Stimulated activated CD4-positive, alpha-beta T cell treated with anti-CD3 and anti-CD28 coated beads, Interleukin-15, amount 100 ng/mL, for 24 hours (primary cell): ENCODE measurements at places on chromosomes 3 and 15.

GRCh38 chr3:123412076-123412475, 36.8 kb downstream of the ADCY5 start:
- DNase-seq = no peak

GRCh38 chr3:162684260-162684659, 1187.7 kb downstream of the OTOL1 start:
- DNase-seq = no peak

DNA sequence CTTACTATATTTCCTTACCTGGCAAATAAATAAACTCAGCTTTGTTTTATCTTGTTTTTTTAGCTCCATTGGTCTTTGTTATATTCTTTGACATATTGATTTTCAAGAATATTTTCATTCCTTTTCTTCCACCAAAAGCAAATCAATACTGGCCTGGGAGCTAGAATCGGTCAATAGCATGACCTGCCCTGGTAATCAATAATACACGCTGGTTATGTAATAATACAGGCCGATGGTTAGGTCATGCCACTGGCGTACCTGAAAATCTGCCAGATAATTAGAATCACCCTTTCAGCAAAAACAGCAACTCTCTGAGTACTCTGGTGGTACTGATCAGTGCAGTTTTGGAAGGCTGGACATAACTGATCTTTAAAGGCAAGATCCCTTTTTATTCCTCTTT, 39.9 kb downstream of the PEAK1 start:
- DNase-seq = no peak

- DNase-seq = peak; percentile 61
These were observed 12.8 kb downstream of the IQGAP1 start for GRCh38 chr15:90400759-90401314.

DNA sequence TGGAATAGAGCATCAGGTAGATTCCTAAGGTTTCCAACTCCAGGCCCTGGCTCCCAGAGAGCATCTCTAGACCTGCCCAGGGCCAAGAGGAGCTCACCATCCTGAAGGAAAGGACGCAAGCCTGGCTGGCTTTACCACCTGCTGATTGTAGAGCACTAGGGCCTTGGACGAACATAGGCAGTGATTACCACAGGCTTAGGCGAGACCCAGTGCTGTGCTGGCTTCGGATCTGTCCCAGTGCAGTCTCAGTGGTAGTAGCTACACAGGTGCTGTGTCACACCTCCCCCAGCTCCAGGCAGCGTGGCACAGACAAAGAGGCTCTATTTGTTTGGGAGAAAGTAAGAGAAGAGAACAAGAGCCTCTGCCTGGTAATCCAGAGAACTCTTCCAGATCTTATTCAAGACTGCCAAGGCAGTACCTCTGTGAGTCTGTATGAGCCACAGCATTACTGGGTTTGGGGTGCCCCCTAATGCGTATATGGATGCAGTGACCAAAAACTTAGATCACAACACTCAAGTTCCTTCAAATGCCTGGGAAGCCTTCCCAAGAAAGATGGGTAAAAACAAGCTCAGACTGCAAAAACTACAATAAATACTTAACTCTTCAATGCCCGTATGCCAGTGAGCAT, 25.4 kb downstream of the ISG20 start:
- peak; percentile 42 for DNase-seq

DNA sequence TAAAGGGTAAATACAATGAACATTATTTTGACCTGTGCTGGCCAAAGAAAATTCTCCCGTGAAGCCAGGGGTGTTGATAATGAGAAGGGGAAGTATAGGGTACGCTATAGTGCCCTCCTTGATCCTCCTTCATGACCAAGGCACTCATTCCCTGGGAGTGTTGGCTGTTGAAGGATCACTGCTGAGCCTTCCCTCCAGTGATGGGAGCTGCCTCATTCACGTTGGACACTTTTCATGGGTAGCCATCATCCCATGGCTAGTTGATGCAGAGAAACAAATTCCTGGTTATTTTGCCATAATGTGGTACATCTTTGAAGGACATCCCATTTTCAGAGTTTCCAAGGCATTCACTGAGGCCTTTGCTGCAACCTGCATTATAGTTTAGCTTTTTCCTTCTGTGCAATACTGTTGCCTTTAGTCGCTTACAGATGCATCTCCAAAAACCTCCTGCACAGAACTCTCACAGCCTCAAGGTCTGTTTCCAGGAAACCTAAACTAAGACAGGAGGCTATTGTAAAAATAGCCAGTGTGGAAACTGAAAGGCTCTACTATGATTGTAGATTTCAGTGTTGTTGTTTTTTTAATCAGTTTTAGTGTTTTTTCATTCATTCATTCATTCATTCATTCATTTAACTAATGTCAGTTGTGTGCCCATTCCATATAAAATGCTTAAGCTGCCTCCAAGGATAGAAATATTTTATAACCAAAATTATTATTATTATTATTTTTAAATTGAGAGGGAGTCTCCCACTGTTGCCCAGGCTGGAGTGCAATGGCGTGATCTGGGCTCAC, 40.8 kb downstream of the TGFBR2 start:
- DNase-seq = no peak

DNA sequence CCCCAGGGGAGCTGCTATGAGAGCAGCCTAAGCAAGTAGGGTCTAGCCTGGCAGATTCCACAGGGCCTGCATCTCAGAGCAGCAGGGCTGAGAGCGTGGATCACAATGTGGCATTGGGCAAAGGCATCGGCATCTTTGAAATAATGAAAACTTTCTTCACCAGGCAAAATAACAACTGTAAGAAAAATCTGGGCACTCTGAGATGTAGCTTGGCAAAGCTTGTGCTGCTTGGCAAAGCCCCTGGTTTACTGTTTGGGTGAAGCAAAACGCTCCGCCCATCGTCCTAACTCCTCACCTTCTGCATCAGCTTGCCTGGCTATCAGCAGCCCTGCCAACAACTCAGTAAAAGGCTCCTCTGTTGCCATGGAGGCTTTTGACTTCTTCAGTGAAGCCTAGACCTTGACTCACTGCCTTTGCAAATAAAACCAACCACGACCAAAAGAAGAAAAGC, 212.8 kb upstream of the EIF1B start:
- DNase-seq = no peak

DNA sequence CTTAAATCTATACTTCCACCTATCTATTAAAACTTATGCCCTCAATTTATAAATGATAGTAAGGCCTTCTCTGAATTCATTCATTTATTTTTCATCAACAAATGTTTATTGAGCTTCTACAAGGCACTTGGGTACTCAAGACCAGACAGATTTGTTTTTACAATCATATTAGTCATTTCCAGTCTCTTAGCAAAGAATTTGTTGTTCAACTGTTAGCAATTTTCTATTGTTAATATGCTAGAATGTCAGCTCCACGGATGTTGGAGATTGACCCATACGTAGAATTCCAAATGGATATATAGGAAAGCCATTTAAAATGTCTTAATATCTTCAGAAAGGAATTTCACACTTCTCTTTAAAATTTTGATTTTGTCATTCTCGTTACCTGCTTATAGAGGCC, 36.7 kb downstream of the ZBTB38 start:
- no peak for DNase-seq

DNA sequence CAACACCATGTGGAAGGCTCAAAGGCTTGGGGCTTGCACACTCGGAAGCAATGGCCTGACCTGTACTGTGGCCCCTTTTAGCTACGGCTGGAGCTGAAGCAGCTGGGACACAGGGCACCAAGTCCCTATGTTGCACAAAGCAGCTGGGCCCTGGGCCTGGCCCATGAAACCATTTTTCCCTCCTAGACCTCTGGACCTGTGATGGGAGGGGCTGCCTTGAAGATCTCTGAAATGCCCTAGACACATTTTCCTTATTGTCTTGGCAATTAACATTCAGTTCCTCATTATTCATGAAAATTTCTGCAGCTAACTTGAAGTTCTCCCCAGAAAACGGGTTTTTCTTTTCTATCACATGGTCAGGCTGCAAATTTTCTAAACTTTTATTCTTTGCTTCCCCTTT, 85.6 kb upstream of the ALDH1A3 start:
- DNase-seq = no peak

DNA sequence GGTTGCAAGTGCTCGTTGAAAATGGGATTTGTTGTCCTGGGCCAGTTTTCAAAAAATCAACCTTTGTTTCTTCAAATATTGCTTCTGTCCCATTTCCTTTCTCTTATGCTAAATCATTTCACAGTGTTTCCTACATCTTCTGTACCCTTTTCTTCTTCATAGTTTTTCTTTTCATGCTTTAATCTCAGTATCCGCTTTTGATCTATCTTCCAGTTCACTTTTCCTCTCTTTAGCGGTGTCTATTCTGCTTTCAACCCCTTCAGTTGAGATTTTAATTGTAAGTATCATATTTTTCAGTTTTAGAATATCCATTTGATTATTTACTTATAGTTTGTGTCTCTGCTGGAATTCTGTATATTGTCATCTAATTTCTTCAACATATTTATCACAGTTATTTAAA, 311.7 kb upstream of the TPM1 start:
- DNase-seq = no peak

- DNase-seq = peak; percentile 16
These were observed 823.9 kb upstream of the CFAP20DC start for GRCh38 chr3:59873576-59874230.
